Hematopoietic multipotent progenitor cell treated with erythropoietin and hydrocortisone succinate and interleukin-3 and kit ligand, for 6 days (in vitro differentiated cells): ENCODE measurements at places on chromosomes 7 and 10.
A peak's percentile ranks its signal among the peaks of the same experiment; 100 is the strongest.

DNA sequence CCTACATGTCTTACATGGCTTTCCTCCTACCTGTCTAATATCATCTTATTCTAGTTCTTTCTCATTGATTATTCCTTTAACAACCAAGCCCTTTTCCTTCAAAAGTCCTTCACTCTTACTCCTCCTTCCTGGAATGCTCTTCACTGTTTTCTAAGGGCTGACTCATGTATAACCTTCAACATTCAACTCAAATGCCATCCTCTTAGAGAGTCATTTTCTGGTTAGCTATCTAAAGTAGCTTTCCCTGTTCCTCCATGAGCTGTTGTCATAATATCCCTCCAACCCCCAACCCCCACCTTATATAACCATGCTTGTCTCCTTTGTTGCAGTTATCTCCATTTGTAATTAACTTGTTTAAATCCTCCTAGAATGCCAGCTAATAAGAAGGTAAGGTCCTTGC, 286.8 kb downstream of the ADK start:
- no peak for DNase-seq

- no peak for DNase-seq
Observed at GRCh38 chr7:39721919-39722597, 98.7 kb downstream of the RALA start.

DNA sequence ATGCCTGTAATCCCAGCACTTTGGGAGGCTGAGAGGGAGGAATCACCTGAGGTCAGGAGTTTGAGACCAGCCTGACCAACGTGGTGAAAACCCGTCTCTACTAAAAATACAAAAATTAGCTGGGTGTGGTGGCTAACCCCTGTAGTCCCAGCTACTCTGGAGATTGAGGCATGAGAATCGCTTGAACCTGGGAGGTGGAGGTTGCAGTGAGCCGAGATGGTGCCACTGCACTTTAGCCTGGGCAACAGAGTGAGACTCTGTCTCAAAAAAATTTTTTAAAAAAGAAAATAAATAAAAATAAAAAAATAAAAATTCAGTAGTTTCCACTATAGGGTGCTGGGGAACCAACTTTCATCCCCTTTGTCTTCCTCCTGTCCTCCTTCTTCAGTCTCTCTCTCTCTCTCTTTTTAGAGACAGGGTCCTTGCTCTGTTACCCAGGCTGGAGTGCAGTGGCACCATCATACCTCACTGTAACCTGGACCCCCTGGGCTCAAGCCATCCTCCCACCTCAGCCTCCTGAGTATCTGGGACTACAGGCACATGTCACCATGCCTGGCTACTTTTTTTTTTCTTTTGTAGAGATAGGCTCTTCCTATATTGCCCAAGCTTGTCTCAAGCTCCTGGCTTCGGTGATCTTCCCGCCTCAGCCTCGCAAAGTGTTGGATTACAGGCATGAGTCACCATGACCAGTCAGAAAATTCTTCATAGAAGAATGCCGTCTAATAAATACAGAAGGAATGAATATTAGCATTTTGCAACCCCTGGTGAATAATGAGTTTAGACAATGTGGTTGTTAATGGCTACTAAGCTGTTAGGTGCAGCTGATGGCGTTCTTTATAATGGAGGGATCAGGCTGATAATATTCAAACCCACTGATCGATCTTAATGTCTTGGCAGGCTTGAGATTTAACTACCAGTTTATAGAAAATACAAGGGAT, 20.6 kb downstream of the RBM20 start:
- no peak for DNase-seq

DNA sequence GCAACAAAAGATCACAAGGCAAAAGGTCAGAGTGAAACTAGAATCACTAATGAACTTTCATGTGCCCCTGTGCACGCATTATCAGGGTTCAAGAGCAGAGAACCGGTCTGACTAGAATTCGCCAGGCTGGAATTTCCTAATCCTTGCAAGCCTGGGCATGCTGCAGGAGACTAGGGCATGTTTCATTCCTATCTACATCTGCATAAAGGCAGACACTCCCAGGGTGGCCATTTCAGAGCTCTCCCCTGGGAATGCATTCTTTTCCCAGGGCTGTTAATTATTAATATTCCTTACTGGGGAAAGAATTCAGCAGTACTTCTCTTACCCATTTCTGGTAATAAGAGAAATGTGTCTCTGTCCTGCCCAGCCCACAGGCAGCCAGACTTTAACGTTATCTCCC, 90.5 kb downstream of the CDC14C start:
- no peak for DNase-seq

DNA sequence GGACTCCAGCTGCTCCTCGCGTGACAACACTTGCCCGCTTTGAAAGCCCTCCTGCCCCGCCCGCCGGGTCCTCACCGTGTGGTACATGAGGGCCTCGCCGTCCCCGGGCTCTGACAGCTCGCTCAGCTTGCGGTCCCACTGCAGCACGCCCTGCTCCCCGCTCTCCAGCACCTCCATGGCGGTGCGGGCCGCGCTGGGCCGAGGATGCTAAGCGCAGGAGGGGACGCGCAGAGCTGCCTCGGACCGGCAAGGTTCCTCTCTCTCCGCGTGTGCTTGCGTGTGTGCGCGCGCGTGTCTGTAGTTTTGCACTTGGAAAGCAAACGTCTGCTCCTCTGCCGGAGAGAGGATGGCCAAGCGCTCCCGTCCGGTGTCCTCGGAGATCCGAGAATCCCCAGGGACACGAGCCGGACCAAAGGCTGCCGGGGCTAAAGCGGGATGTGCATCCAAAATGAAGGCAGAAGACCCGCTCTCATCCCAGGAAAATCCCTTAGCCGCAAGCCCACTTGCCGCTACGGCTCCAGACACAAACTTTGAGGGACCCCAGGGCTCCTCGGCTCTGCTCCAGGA, at the start of gene CREB3L2:
Gene CREB3L2, minus strand, starts transcription at position 558 of the 567 bp plus-strand sequence. Its CDS starts 381 bp downstream, at position 177.
- peak; percentile 79 for DNase-seq

GRCh38 chr10:96238646-96239623, 32.4 kb downstream of the BLNK start:
- DNase-seq, result peak; percentile 51

DNA sequence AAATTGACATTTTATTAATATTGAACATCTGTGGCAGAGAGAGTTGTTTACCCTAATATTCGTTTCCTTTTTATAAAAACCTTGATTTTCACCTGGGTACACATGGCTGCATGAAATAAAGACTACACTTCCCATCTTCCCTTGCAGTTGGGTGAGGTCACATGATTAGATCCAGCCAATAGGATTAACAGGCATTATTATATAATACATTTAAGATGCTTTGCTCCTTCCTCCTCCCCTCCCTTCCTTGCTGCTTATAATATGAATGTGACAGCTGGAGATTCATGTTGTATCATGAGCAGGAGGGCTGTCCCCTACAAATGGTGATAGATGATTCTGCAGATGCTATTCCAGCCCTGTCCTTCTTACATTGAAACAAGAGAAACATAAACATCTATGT, 146.6 kb downstream of the SH2D4B start:
- DNase-seq, result peak; percentile 62

DNA sequence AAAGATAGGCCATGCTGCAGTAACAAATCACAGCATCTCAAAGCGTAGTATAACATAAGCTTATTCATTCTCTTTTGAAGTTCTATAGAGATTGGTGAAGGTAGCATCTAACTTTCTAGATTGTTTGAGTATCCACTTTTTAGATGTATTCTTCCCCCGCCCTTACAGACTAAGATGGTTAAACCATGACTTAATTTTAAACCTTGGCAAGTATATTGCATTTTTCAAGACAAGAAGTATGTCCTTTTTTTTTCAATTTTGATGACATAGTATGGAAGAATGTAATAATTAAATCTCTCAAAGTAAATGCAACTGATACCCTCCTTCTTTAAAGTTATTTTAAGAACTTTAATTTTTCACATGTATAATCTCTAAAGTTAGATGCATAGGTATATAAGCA, 190.0 kb downstream of the KCND2 start:
- no peak for DNase-seq

DNA sequence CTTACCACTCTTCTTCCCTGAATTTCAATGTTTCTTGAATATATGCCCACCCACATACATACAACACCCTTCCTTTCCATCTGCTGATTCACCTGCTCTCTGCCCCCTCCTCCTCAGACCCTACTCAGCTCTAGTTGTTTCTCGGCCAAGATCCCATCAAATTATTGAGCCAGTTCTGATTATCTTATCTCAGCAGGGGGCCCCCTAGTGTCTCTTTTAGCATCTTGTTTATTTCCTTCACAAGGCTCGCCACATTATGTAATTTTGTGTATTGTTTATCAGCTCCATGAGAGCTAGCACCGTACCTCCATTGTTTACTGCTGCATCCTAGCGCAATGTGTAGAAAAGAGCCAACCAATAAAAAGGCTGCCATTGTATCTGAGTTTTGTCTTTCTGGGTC, 71.9 kb downstream of the FAM13C start:
- peak; percentile 3 for DNase-seq

DNA sequence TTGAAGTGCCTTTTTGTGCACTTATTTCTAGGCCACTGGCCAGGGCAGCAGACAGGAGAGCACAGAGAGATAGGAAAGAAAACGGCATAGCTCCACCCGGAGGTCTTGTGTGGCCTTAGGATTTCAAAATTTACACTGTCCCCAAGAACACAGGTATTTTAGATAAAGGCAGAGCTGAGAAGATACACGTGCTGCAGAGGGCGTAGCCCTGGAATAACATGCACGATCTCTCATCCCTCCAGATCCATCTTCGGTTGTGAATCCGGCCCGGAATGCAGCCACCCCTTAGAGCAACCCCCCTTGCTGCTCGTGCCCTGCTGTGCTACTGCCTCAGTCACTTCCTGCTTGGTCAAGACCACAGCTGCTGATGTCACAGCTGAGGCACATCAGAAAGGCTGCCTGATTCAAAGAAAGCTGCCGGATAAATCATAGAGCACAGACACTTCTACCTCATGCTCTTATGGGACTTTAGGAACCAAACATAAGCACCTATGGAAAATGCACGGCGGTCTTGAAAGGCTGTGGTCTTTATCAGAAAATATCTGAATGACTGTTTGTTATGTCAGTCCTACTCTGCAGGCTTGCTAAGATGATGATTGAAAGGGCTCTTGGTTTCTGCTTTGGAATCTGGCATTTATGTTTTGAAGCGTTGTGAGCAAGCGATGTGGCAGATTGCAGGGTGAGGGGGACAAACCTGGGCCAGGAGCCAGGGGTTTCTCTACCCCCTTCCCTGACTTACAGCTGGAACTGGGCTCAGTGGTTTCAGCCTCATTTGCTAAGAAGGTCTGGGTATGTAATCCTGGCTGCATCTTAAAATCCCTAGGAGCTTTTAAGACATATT, 152.0 kb downstream of the SVIL start:
- DNase-seq, result peak; percentile 50

DNA sequence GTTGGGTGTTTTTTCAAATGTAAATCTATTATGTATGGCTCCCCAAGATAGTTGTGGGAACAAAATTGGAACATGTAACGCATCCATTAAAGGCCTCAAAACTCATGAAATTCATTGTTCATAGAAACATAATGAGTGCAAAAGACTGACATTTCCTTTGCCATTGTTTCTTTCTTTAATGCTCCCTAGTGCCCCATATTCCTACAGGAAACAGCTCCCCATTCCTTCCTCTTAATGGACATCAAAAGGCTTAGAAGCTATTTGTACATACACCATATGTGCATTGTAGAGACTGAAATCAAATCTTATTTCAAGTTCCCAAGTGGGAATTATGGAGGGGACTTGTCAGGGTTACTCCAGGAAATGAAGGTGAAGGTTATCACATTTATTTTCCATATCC, 139.1 kb downstream of the AHR start:
- no peak for DNase-seq

GRCh38 chr10:77970869-77971803, 44.6 kb upstream of the DLG5 start:
- DNase-seq, result peak; percentile 70

- DNase-seq, result no peak
Observed at GRCh38 chr7:126179916-126180315, 1072.8 kb downstream of the GRM8 start.

DNA sequence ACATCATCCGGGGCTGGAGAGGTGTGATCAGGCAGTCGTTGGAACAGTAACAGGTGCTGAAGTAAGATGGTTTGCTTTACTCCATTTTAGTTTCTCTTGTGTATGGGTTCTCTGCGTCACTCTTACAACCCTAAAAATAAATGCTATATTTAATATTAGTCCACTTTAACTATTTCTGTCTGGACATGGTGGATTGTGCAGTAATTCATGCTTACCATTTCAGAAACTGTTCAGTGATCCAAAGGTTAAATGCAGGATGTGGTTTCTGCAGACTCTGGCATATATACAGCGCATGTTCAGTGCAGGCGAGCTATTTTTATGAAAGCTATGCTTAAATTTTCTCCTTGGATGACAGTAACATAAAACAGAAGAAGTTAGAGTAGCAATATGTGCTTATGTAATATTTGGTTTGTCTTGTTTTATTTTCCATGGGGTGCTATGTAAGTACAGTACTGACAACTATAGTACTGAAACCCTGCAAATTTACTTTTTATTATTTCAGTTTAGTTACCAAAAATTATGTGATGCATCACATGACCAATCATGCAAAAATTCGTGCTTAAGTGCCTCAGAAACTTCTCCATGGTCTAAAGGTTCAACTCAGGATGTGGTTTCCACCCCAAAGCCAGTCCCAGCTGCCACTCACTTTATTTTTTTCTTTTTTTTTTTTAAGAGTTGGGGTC, 46.6 kb upstream of the GRID1 start:
- DNase-seq, result peak; percentile 19

DNA sequence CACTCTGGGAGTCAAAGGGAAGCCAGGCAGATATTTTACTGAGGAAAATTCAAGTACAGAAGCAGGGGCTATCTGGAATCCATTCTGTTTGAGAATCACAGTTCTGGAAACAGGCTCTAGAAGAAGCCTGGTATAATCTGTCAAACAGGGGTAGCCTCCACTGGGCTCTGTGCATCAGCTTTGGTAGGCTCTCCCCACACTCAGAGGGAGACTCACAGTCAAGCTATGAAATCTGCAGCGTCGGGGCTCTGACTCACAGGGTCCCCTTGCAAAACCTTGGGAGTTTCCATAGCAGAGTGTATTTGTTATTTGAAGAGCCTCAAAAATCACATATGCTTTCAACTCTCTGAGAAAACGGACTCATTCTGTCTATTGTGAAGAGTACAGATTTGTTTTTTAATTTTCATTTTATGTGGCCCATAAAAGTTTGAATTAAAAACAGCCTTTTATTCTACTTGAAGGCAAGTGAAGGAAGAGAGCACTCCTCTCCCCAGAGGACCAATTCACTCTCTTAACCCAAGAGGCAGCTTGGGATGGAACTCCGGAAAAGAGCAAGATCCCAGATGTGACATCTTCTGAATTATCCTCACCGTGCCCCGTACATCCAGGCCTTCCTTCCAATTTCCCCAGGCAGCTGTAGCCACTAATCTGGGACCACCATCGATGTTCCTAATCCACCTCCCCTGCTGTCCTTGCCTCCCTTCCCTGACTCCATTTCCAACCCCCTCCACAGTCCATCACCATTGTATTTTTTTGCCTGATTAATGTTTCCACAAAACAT, 590.9 kb upstream of the MGMT start:
- DNase-seq, result no peak

GRCh38 chr10:21406595-21407193, 118.8 kb downstream of the SKIDA1 start:
- peak; percentile 52 for DNase-seq
